Activated CD4-positive, alpha-beta memory T cell treated with anti-CD3 and anti-CD28 coated beads, Interleukin-2, amount 10 ng/mL, durations not matched to agents 7 days and 5 days (primary cell): ENCODE measurements at places on chromosomes 6 and 20.

GRCh38 chr20:19937218-19937617, 79.9 kb upstream of the NAA20 start:
- no peak overlapping the region for H3K4me3 ChIP-seq
- peaks cover 23% of the 10 kb centered on the region for H3K4me1 ChIP-seq
- peaks cover 45% of the 10 kb centered on the region for H3K27me3 ChIP-seq
- no peaks in the 10 kb centered on the region for H3K36me3 ChIP-seq
- H3K27ac ChIP-seq = no peak overlapping the region

DNA sequence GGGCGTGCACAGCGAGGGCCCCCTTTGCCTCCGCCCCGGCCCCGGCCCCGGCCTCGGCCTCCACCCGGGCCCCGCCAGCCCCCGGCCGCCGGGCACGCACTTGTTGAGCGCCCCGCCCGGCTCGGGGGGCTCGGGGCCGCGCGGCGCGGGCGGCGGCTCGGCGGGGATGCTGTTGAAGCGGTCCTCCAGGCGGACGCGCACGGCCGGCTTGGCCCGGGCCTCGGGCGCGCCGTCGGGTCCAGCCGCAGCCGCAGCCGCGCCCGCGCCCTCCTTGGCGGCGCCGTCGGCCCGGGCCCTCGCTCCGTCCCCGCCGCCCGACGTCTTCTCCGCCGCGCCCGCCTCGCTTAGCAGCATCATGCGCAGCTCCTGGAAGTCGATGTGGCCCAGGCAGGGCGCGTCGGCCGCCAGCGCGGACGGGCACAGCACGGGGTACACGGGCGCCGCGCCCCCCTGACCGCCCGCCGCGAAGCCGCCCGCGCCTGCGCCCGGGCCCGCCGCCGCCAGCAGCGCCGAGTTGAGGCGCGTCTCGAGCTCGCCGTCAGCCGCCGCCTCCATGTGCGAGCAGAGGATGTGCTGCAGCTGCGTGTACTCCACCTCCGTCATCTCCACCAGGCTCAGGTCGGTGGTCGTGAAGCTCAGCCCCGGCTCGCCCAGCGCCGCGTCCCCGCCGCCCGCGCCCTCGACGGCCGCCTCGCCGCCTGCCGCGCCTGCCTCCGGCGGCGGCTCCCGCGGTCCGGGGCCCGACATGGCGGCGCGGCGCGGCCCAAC, 514 bp downstream of the TCFL5 start:
- peaks cover 8% of the 10 kb centered on the region for H3K36me3 ChIP-seq
- peak; percentile 45 for DNase-seq
- no peak overlapping the region for H3K27ac ChIP-seq
- peak overlapping the region; percentile 58 for H3K4me3 ChIP-seq
- peaks cover 17% of the 10 kb centered on the region for H3K4me1 ChIP-seq
- peaks cover 20% of the 10 kb centered on the region for H3K27me3 ChIP-seq

DNA sequence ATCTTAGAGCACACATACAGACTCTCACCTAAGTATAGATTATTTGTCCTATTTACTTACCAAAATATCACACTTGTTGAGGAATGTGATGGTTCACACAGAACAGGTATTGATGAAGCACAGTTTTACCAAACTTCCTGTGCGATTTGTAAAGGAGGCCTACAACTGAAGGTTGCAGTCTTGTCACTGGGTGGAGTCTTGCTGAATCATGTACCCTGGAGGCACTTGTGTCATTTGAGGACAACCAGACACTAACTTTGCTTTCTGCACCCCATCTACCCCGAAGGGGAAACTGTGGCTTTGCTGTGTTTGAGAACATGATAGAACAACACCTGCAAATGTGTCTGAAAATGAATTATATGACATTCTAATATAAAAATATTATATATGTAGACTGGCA, 32.4 kb upstream of the HINT3 start:
- H3K4me1 ChIP-seq = peaks cover 48% of the 10 kb centered on the region
- H3K36me3 ChIP-seq = peaks cover 70% of the 10 kb centered on the region
- H3K27ac ChIP-seq = peak overlapping the region; percentile 58
- no peak overlapping the region for H3K4me3 ChIP-seq

- peaks cover 3% of the 10 kb centered on the region for H3K36me3 ChIP-seq
- no peak for DNase-seq
- no peak overlapping the region for H3K27ac ChIP-seq
- H3K4me1 ChIP-seq = peaks cover 4% of the 10 kb centered on the region
- no peak overlapping the region for H3K4me3 ChIP-seq
- H3K27me3 ChIP-seq = no peaks in the 10 kb centered on the region
These were observed 56.4 kb downstream of the TTI1 start for GRCh38 chr20:37976887-37977286.

GRCh38 chr20:54086507-54087039, 16.2 kb upstream of the BCAS1 start:
- H3K27me3 ChIP-seq = peaks cover 13% of the 10 kb centered on the region
- no peak overlapping the region for H3K27ac ChIP-seq
- H3K36me3 ChIP-seq = peaks cover under 1% of the 10 kb centered on the region
- DNase-seq = no peak

DNA sequence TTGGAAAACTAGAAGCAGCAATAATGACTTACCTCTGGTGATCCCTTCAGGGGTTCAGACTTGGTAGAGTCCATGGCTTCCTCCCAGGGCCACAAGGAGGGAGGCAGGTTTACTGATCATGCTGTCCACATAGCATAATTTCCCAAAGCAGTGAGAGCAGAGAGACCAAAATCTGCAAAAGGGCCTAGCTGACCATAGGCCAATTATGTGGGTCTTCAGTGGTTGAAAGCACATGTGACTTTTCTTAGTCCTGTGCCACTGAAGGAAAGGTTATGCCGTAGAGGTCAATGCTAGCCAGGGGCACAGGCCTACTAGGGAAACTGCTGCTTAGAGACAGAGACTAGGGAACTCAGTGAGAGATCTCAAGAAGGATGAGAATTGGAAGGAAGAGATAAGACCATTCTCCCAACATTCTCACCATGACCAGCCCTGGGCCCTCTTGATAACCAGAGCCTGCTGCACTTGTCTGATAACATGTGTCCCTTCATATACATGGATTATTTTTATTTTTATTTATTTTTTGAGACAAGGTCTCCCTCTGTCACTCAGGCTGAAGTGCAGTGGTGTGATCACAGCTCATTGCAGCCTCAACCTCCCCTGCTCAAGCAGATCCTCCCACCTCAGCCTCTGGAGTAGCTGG, 2.0 kb upstream of the GTPBP2 start:
- H3K4me1 ChIP-seq = peaks cover 54% of the 10 kb centered on the region
- no peak for DNase-seq
- H3K27me3 ChIP-seq = no peaks in the 10 kb centered on the region
- peak overlapping the region; percentile 34 for H3K4me3 ChIP-seq

GRCh38 chr6:150420926-150421325, 52.1 kb downstream of the IYD start:
- peaks cover 7% of the 10 kb centered on the region for H3K27me3 ChIP-seq
- H3K36me3 ChIP-seq = no peaks in the 10 kb centered on the region
- no peak overlapping the region for H3K4me3 ChIP-seq
- H3K27ac ChIP-seq = no peak overlapping the region
- H3K4me1 ChIP-seq = peaks cover 28% of the 10 kb centered on the region
- no peak for DNase-seq

DNA sequence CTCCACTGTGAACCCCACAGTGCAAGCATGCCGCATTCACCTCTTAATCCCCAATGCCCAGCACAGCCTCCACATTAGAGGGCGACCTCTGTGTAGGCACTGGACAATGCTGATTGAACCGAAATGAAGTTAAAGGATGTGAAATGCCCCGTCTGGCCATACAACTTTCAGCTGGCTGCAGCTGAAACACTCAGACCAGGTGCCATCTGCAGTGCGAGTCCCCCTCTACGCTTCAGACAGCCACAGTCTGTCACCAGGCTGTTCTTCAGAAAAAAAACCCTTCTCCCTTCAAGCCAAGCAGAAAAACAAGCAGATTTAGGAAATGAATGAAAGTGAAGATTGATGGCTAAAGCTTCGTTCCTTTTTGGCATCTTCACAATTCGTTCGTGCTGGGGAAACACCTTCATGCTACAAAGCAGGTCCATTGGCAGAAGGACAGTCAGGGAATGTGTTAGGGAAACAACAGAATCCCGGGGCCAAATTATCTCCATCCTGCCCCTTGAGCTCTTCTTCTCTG, 44.7 kb downstream of the TNFAIP3 start:
- no peak overlapping the region for H3K27ac ChIP-seq
- H3K4me3 ChIP-seq = no peak overlapping the region

DNA sequence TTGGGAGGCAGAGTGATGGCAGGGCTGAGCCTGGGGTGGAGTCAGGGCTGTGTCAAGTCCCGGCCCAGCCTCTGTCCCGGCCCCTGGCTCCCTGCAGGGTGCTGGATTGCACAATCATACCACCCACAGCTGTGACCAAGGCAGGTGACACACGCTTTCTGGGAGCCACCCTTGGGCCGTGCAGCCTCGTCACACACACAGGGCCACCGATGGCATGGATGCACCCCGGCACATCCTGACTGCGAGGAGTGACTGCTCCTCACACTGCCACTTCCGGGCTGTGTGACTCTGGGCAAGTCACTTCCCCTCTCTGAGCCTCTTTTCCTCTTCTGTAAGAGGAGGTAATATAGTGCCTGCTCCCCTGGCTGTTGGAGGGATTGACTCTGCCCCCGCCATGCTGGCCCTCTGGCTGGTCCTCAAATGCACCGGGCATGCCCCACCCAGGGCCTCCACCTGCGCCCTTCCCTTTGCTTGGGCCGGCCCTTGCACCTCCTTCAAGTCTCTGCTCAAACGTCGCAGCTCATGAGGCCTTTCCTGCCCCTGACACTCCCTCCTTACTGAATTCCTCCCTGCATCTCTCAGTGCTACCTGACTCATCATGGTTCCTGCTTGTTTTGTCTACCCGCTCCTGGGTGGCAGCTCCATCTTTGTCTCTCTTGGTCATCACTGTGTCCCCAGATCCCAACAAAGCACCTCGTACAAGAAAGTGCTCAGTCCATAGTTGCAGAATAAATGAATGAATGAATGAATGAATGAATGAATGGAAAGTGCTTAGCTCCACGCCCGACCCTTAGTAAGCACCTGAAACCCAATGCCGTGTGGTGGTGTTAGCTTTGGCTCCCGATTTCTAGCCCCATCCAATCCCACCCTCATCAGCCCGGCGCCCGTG, 93.5 kb downstream of the CEBPB start:
- H3K36me3 ChIP-seq = no peaks in the 10 kb centered on the region
- no peak overlapping the region for H3K4me3 ChIP-seq
- DNase-seq = peak; percentile 62
- no peaks in the 10 kb centered on the region for H3K27me3 ChIP-seq
- H3K27ac ChIP-seq = peak overlapping the region; percentile 65
- H3K4me1 ChIP-seq = peaks cover 44% of the 10 kb centered on the region

GRCh38 chr6:170370416-170370815, 63.9 kb downstream of the FAM120B start:
- H3K36me3 ChIP-seq = peaks cover 14% of the 10 kb centered on the region
- DNase-seq = no peak
- H3K4me3 ChIP-seq = no peak overlapping the region
- no peaks in the 10 kb centered on the region for H3K27me3 ChIP-seq
- H3K4me1 ChIP-seq = peaks cover 17% of the 10 kb centered on the region
- peak overlapping the region; percentile 8 for H3K27ac ChIP-seq

- H3K4me3 ChIP-seq = no peak overlapping the region
- H3K36me3 ChIP-seq = no peaks in the 10 kb centered on the region
- no peak overlapping the region for H3K27ac ChIP-seq
- H3K27me3 ChIP-seq = no peaks in the 10 kb centered on the region
- no peaks in the 10 kb centered on the region for H3K4me1 ChIP-seq
- DNase-seq = no peak
These were observed 25.2 kb downstream of the TRAM2 start for GRCh38 chr6:52551483-52552277.

GRCh38 chr6:72386324-72386723, 235.5 kb upstream of the KCNQ5 start:
- H3K36me3 ChIP-seq = no peaks in the 10 kb centered on the region
- no peak overlapping the region for H3K27ac ChIP-seq
- peaks cover 7% of the 10 kb centered on the region for H3K27me3 ChIP-seq

GRCh38 chr6:112231164-112231563, 23.2 kb downstream of the LAMA4 start:
- peaks cover 61% of the 10 kb centered on the region for H3K27me3 ChIP-seq
- no peak overlapping the region for H3K27ac ChIP-seq
- H3K4me1 ChIP-seq = peaks cover 12% of the 10 kb centered on the region
- DNase-seq = no peak

DNA sequence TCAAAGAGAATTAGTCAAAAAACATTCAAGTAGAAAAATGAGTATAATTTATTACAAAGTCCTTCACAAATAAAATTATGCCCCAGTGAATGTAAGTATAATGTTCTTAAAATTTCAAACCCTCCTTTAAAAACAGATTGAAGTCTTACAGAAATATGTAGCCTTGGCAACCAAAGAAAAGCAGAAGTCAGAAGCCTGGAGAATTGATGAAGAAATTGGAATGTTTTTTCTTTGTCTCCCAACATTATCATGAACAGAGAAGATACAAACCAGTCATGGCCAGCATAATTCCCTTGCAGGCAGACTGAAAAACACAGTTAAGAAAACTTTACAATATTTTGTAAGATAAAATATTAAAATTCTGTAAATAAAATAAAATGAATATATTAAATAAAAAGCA, 221.9 kb downstream of the TBC1D32 start:
- no peak overlapping the region for H3K4me3 ChIP-seq
- no peaks in the 10 kb centered on the region for H3K4me1 ChIP-seq
- H3K36me3 ChIP-seq = no peaks in the 10 kb centered on the region
- DNase-seq = no peak
- no peaks in the 10 kb centered on the region for H3K27me3 ChIP-seq

GRCh38 chr20:10625641-10626040, 48.2 kb downstream of the JAG1 start:
- no peaks in the 10 kb centered on the region for H3K4me1 ChIP-seq
- no peak overlapping the region for H3K4me3 ChIP-seq
- H3K27me3 ChIP-seq = no peaks in the 10 kb centered on the region
- no peaks in the 10 kb centered on the region for H3K36me3 ChIP-seq
- DNase-seq = no peak

DNA sequence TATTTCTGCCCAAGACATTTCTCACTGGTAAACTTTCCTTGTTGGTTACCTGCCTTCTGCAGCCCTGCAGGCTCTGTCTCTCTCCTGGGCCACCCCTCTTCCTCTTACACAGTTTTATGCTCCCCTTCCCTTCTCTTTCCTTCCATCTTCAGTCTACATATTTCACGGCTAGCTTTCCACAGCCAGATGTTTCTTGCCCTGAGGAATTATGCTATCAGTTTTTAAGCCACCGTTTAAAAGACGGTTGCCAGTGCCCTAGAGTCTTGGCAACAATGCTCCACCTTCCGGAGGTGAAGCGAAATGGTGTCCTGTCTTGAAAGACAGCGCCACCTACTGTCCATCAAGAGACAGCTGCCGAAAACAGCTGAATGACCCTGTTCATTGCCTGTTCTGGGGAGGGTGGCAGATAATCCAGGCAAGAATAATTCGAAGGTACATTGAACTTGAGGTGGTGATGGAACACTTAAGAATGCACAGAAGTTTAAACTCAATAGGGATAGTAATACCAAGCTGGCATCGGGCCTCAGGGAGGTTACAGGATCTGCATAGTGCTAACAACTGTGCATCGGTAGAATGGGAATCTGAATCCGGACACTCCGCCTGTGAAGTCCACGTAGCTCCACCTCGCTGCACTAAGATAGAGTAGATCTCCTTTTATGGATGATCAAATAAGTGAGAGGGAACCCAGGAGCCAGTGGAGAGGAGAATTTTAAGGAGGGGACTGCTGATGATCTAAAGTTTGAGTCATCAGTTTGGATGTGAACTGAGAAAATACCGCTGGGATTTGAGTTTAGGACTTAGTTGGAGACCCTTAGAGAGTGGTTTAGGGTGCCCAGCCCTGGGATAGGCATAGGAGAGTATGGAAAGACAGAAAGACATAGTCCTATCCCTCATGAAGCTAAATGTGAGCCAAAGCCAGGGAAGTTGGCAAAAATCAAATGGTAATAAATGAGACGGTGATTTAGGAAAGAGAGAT, 4.8 kb upstream of the TRIM40 start:
- no peak overlapping the region for H3K4me3 ChIP-seq
- peak; percentile 70 for DNase-seq
- no peaks in the 10 kb centered on the region for H3K36me3 ChIP-seq
- H3K27ac ChIP-seq = no peak overlapping the region
